ENCODE measurements at places on chromosomes 13 and 19. TPM values are rescaled to one million over a fixed set of nuclear protein-coding genes. Genes with fewer than 3 reads are reported as not detected.

Gene PRPF31
- 106 TPM for total RNA-seq

Gene ZNF534
- not detected for total RNA-seq

Gene CDC16
- total RNA-seq, result 16.8 TPM

Gene KLK2
- not detected for total RNA-seq

Gene ZNF320
- total RNA-seq, result 7.8 TPM

Gene UBL5
- 234 TPM for total RNA-seq

Gene TRAPPC2B
- 16.3 TPM for total RNA-seq

GRCh38 chr13:98675066-98675465 lies 77.4 kb downstream of the SLC15A1 start:
- H3K36me3 ChIP-seq, result no peaks in the 10 kb centered on the region
- H3K4me1 ChIP-seq, result no peaks in the 10 kb centered on the region
- H3K27ac ChIP-seq, result no peak overlapping the region
- H3K4me3 ChIP-seq, result no peak overlapping the region
- no peaks in the 10 kb centered on the region for H3K27me3 ChIP-seq

GRCh38 chr13:109785892-109786450 lies 412 bp downstream of the IRS2 start:
- H3K27ac ChIP-seq, result no peak overlapping the region
- no peaks in the 10 kb centered on the region for H3K27me3 ChIP-seq
- H3K36me3 ChIP-seq, result peaks cover 24% of the 10 kb centered on the region
- peaks cover 2% of the 10 kb centered on the region for H3K4me1 ChIP-seq
- DNase-seq, result no peak
- H3K4me3 ChIP-seq, result peak overlapping the region; percentile 37

GRCh38 chr13:113196970-113197737 lies 11.3 kb downstream of the PCID2 start:
- no peaks in the 10 kb centered on the region for H3K27me3 ChIP-seq
- H3K27ac ChIP-seq, result no peak overlapping the region
- H3K4me1 ChIP-seq, result no peaks in the 10 kb centered on the region
- H3K36me3 ChIP-seq, result peaks cover 5% of the 10 kb centered on the region

DNA sequence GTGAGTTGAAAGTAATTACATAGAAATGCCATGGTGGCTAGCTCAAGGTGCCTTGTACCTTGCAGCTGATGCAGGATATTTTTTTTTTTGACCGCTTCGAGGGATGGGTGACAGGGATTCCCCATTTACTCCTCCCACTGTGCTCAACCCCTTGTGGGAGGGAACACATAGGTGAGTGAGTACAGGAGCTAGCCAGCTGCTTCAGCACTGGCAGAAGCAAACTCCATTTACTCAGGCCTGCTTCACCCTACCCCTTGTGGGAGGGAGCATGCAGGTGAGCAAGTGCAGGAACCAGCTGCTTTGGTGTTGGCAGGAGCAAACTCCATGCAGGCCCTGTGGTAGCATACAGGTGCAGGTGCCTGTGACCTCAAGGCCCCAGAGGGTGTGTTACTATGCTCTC lies 330.1 kb downstream of the TDRD3 start:
- DNase-seq, result no peak
- no peaks in the 10 kb centered on the region for H3K36me3 ChIP-seq
- no peak overlapping the region for H3K27ac ChIP-seq
- no peaks in the 10 kb centered on the region for H3K27me3 ChIP-seq
- no peaks in the 10 kb centered on the region for H3K4me1 ChIP-seq
- no peak overlapping the region for H3K4me3 ChIP-seq

GRCh38 chr13:44693156-44693764 lies 117.1 kb upstream of the TSC22D1 start:
- DNase-seq, result no peak
- H3K36me3 ChIP-seq, result no peaks in the 10 kb centered on the region
- no peak overlapping the region for H3K4me3 ChIP-seq
- no peaks in the 10 kb centered on the region for H3K4me1 ChIP-seq
- no peaks in the 10 kb centered on the region for H3K27me3 ChIP-seq

DNA sequence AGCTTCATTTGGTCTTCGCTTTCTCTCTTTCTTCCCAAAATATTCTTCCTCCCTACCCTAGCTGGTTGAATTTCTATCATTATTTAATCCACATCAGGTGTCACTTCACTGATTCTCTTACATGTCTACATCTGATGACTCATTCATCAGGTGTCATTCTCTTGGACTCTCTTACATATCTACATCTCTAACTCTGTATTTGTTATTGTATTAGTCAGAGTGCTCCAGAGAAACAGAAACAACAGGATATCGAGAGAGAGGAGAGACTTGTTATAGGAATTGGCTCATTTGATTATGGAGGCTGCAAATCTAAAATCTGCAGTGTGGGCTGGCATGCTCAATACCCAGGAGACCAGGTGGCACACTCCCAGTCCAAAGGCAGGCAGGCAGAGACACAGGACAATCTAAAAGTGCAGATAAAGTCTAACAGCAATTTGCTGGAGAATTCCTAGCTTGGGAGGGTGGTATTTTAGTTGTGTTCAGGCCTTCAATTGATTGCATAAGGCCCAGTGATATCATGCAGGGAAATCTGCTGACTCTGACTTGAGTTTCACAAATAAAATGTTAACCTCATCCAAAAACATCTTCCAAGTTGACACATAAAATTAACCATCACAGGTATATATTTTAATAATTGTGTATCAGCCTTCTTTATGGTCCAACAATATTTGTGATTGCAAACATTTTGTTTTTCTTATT lies 541.4 kb upstream of the SLITRK5 start:
- no peak for DNase-seq
- no peaks in the 10 kb centered on the region for H3K4me1 ChIP-seq
- H3K4me3 ChIP-seq, result no peak overlapping the region
- H3K27me3 ChIP-seq, result no peaks in the 10 kb centered on the region
- no peaks in the 10 kb centered on the region for H3K36me3 ChIP-seq

- H3K4me3 ChIP-seq, result peak overlapping the region; percentile 51
- no peaks in the 10 kb centered on the region for H3K4me1 ChIP-seq
- no peaks in the 10 kb centered on the region for H3K27me3 ChIP-seq
- no peaks in the 10 kb centered on the region for H3K36me3 ChIP-seq
- peak overlapping the region; percentile 50 for H3K27ac ChIP-seq
Measured at GRCh38 chr13:114065141-114065925, 67.1 kb downstream of the RASA3 start.

GRCh38 chr19:10460714-10461046 lies 40.3 kb downstream of the PDE4A start:
- no peak for DNase-seq
- H3K4me1 ChIP-seq, result no peaks in the 10 kb centered on the region
- no peak overlapping the region for H3K27ac ChIP-seq
- H3K27me3 ChIP-seq, result no peaks in the 10 kb centered on the region
- H3K36me3 ChIP-seq, result no peaks in the 10 kb centered on the region
- no peak overlapping the region for H3K4me3 ChIP-seq

- no peaks in the 10 kb centered on the region for H3K27me3 ChIP-seq
- no peaks in the 10 kb centered on the region for H3K36me3 ChIP-seq
- no peaks in the 10 kb centered on the region for H3K4me1 ChIP-seq
- DNase-seq, result no peak
Measured at GRCh38 chr13:113654591-113655345, 3.2 kb downstream of the ATP4B start.
